Spinal cord (tissue), 10 donors: ENCODE measurements at places on chromosomes 2 and 18.

DNA sequence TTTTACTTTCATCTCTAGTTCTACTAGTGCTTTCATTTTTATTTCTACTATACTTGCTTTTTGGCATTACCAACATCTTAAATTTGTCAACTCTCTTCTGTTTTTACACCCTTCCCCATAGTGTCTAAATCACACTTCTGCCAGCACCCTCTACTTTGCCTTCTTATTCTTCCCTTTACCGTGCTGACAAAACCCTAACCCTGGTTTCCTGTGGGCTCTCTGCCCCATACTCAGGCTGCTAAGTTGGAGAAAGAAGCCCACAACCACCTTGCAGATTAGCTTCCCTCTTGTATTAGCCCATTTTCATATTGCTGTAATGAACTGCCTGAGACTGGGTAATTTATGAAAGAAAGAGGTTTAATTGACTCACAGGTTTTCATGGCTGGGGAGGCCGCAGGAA lies 24.8 kb downstream of the GIGYF2 start:
- DNase-seq: no peak

- no peak for DNase-seq
Observed at GRCh38 chr2:110861616-110862260, 129.4 kb downstream of the ACOXL start.

DNA sequence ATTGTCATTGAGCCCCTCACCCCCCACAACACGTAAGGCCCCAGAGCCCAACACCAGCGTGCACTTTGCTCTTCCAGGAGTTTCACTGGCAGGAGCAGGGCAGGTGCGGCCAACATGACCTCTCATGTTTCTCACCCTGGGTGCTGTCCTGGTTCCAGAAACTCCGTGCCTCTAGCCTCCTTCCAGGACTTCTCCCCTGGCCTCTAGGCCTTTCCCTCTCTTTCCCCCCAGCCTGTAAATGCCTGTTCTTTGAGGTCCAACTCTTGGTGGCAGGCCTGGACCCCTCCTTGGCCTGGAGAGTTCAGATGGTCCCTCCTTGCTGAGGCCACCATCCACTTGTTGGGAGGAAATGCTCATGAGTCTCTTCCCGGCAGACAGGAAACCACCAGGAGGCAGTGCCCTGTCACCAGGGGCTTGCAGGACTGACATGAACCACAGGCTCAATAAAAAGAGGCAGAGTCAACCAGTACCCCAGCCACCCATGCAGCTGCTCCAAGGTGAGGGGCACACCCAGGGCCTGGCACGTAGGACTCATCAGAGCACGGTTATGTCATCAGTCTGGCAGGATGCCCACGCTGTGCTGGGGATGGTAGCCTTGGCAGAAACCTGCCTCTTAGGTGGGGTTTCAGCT lies 1.5 kb downstream of the MALL start:
- no peak for DNase-seq

DNA sequence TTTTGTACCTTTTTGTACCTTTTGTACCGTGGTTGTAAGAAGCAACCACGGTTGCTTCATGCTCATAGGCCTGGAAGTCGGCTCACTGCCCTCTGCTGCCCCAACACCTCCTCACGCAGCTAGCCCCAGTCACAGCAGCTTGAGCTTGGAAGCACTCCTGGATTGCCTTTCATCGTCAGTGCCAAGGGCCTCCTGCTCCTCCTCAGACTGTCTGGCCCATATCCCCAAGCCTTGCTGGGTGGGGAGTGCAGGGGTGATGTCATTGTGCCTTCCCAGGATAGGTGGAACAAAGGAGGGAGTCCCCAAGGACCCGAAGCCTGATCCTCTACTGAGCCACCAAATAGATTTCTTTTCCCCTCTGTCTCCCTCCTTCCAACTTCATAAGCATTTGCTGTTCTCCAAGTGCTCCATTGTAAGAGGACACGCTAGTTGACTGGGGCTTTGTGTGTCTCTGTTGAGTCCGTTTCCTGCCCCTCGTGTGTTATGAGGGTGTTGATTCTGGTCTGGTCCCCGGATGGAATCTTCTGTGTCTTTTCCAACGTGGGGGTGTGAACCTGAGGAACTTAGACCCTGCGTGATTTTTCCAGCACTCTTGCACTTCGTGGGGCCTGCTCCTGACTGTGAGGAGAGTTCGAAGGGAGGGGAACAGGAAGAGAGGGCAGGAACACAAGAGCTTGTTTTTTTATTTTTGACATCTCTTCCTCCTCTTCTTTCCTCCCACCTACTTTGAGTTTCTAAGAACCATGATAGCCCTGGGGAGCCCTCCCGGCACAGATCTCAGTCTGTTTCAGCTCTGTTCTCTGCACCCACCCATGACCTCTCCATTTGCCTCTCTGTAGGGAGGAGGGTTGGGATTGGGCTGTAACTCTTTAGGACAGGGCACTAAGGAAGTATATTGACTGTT lies 127.2 kb upstream of the EML6 start:
- no peak for DNase-seq

- DNase-seq: no peak
Observed at GRCh38 chr2:133726973-133727372, 158.7 kb upstream of the NCKAP5 start.

DNA sequence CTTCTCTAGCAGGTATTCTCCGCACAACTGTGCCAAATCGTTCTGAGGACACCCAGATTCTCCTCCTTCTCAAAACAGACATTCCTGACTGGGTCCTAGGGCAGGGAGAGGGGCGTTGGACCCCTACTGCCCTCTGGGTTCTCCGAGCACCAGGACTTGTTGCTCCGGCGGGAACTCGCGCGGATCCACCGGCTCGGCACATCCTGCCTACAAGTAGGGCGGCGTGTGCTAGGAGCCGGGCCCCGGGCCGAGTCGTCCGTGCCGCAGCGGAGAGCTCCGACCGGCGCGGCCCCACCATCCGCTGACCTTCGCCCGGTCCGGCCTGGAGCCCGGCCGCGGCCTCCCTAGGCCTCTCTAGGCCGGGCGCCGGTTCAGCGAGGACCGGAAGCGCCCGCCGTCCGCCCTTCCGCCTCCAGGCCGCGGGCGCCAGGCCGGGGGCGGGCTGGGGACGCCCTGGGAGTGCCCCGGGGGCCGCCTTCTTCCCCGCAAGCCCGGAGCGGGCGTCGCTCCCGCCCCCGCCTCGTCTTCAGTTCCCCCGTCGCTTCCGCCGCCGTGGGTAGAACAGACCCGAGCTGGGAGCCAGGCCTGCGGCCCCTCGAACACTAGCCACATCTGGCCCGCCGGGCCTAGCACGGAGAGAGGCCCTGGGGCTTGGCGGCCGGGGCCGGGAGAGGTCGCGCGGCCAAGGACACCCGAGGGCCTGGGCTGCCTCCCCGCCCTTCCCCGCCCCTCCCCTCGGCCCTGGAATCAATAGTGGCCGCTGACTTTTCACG lies 7.6 kb upstream of the ONECUT2 start:
- no peak for DNase-seq

DNA sequence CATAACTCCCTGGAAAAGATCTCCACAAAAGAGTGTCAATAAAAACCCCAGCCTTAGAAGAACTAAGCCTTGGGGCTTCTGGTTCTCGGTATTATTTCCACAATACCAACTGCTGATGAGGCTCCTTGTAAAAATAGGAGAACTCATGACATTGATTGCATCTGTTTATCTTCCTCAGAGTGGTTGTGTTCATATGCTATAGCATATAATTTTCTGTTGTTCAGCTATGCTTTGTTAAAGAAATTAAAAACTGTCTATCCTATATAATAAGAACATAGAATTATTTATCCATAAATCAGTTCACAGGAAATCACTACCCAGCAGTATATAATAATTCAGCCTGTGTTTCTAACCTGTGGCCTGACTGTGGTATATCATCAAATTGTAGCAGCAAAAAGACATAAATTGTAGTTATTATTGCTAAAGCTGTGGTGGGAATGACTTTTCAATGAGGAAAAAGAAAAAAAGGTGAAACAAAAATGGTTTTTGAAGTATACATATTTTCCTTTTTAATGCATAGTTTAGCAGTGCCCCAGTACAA lies 68.9 kb downstream of the SATB2 start:
- DNase-seq: no peak

DNA sequence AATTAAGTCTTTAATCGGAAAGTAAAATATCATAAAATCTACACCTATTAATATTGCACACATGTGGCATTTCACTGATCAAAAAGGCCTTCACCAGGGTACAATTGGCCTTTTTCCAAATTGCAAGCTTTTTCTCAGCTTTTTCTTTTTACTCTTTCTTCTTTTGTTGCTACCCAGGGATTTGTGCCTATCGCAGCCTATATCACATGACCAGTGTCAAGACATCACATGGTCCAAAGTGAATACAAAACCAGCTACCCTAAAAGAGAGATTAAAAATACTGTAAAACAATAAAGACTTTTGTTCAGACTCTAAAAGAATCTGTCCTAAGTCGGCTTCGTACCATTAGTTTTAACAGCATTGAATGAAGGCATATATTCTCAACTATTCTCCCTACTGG lies 15.0 kb upstream of the OTX1 start:
- DNase-seq: no peak

- no peak for DNase-seq
Observed at GRCh38 chr18:3624935-3625741, 175.2 kb downstream of the TGIF1 start.

DNA sequence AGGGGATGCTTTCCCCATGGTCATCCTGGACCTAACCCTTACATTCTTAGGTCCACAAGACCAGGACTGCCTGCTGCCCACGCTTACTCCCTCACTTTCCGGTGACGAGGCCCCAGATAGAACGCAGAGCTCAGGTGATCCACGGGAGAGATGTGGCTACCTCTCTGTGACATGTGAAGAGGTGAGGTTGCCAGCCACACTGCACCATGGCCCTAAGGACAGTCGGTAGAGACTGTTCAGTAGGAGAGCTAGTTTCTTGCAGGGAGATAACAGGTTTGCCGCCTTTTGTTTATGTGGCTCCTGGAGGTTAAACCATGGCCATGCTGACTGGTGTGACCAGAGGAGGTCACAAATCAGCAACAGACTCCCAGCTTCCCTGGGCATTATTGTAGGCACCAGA lies 71.4 kb downstream of the WDSUB1 start:
- DNase-seq: no peak

GRCh38 chr2:238693337-238694093 lies 154.4 kb upstream of the TWIST2 start:
- DNase-seq: no peak

- no peak for DNase-seq
Observed at GRCh38 chr18:24474406-24474805, 14.0 kb downstream of the HRH4 start.

DNA sequence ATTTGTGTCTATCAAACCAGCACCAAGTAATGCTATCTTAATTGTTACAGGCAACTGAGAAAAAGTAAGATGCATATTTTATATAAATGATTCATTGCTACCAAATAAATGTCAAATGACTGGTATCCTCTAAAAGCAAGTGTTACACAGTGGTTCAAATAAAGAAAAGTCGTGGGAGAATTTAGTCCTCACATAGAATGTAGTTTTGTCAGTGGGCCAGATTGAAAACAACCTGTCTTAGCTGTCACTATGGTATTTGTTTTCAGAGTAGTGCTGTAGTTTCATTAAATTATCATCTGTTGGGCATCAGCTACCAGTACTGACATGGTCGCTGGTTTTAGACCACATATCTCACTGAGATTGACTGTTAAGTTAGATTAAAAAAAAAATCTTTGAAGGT lies 10.2 kb upstream of the EIF2AK3 start:
- no peak for DNase-seq

GRCh38 chr2:197007716-197008628 lies 81.5 kb upstream of the PGAP1 start:
- peak; percentile 76 for DNase-seq

DNA sequence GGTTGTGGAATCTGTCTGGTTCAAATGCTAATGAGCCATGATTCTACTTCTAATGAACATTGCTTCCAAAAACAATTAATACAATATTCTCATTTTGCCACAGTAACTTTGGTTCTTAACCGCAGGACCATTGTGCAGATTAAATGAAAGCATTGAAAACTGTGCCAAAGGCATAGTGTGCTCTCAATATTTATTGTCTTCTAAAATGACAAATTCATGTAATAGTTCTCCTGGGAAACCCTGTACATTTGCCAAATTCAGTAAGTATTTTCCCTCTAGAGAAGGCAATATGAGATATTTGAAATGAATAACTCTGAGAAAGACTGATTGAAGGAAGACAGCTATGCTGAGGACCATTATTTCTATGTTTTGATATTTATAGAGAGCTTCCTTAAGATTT lies 246.3 kb downstream of the CCDC102B start:
- no peak for DNase-seq

DNA sequence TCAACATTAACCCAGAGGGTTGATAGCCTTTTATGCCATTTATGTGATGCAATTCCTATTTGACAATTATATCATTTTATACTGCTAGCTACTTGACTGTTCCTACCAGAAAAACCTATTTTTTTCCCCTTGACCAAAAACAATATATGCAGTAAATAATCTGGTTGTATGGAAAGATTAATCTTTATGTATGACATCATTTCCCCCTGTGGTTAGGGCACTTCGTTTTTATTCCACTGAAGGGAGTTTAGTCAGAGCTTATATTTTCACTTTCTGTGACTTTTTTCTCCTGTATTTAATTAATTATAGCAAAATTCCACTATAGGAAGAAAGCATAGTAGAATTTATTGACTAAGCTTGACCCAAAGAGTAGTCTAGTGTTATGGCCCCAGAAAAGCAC lies 107.6 kb downstream of the HAUS1 start:
- DNase-seq: no peak

DNA sequence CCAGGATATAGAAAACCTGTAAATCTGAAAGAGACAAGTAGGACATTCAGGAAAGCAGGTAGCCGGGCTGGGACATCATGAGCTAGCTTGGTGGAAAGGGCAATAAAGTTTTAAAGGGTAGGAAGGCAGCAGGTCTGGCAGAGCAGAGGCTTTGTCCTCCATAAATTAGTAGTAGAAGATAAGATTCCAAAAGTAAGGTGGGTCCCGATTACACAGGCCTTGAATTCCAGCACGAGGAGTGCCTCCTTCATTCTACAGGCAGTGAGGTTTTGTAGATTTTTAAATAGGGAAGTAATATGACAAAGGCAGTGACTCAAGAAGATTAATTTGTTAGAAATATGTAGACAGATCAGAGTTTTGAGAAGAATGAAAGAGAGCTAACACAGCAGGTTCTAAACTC lies 160.7 kb downstream of the DTNB start:
- no peak for DNase-seq

- DNase-seq: peak; percentile 58
Observed at GRCh38 chr2:203650860-203651613, 55.4 kb upstream of the CD28 start.

- DNase-seq: no peak
Observed at GRCh38 chr2:168169097-168169745, 78.2 kb downstream of the STK39 start.
